ENCODE measurements at places on chromosomes 4 and X.
A peak's percentile ranks its signal among the peaks of the same experiment; 100 is the strongest.

DNA sequence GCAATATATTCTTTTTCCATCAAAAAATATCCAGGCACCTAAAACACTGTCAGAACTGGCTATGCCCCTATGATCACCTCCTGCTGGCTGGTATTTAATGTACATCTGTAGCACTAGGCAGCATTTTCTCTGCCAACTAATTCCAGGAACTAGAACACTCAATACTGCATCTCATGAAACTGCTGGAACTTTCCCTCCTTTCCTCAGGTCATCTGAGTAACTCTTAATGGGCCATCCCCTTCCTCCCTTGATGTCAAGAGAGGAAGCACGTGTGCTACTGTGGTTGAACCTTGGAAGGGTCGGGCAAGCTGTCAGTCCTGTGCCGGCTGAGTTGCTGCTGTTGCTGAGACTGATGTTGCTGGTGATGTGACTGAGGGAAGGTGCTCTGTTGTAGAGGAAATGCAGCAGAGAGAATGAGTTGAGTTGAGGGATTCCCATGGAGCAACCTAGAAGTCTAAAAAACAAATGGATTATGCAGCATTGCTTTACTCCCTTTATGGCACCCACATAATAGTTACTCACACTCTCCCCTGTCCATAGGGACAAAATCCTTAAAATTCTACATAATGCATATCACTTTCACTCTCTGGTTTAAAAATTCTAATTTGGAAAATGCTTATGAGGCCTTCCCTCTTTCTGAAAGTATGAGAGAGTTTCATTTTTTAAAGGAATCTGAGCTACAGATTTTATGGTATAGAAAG lies 39.5 kb downstream of the TMEM165 start:
- DNase-seq, result peak; percentile 29

- DNase-seq, result no peak
Observed at GRCh38 chrX:123274796-123275195, 90.7 kb downstream of the GRIA3 start.

DNA sequence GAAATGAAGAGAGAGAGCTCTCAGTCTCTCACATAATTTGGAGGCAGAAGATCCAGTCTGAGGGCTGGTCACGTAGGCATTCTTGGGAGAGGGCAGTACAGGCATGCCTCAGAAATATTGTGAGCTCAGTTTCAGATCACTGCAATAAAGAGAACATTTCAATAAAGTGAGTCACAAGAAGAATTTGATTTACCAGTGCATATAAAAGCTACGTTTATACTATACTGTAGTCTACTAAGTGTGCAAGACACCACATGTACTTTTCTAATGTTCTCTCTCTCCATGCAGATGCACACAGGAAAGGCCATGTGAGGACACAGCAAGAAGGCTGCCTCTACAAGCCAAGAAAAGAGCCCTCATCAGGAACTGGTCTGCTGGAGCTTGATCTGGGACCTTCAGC lies 583.5 kb upstream of the FAT1 start:
- peak; percentile 48 for DNase-seq

GRCh38 chr4:150297861-150298474 lies 219.7 kb downstream of the DCLK2 start:
- DNase-seq, result peak; percentile 62

DNA sequence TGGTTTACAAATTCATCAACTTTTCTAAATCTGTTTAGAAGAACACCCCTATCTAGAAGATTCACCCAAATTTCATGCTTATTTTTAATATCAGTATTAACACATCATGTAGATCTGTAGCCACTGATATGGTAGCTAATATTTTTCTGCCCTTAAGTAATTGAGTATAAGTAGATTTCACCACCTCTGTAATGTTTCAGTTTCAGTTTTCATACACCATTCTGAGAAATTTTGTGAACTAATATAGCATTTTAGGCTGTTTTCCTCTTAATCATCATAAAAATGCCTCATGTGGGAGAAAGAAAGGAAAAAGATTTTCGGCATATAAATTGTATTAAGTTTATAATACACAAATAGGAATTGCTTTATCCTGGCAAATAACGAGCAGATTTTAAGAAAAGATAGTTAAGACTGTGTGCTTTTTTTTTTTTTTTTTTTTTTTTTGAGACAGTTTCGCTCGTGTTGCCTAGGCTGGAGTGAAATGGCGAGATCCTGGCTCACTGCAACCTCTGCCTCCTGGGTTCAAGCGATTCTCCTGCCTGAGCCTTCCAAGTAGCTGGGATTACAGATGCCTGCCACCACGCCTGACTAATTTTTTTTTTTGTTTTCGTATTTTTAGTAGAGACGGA lies 21.4 kb upstream of the RBPJ start:
- DNase-seq, result no peak

DNA sequence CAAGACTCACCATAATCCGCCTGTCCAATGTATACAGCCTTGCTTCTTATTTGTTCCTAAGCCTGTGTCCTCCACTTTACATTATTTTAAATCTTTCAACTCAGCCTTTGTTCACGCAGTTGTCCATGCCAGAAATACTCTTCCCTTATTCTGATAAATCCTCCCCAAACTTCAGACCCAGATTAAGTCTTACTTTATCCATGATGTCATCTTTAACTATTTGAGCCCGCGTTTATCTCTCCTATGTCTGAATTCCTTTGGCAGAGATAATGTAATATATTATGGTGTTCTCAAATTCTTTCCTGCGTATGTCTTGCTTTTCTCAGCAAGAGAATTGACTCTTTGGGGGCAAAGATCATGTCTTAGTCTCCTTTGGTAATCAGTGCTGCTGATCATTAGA lies 129.6 kb downstream of the LUZP4 start:
- peak; percentile 16 for DNase-seq

Data from fibroblast of upper back skin (primary cell).